Right renal cortex interstitium (tissue), 3 donors: ENCODE measurements at places on chromosomes 1 and 21. TPM values are rescaled to one million over a fixed set of nuclear protein-coding genes. Genes with fewer than 3 reads are reported as not detected.
A peak's percentile ranks its signal among the peaks of the same experiment; 100 is the strongest.

DNA sequence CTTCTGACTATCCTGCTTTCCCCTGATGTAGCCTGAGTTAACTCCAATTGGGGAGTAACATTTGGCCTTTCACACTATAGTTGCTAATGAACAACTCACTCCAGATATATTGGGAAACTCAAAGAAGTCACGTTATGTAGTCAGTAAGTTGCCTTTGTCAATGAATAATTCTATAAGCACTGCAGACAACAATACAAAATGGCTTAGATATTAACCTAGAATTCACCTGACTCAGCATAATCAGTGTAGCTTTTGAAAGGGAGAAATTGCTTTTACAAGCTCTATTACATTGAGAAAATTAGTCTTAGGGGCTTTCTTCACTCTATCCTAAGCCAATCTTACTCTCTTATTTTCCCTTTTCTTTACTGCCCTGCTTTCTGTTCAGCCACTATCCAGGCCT is 303.5 kb upstream of the NR5A2 start:
- DNase-seq: no peak

DNA sequence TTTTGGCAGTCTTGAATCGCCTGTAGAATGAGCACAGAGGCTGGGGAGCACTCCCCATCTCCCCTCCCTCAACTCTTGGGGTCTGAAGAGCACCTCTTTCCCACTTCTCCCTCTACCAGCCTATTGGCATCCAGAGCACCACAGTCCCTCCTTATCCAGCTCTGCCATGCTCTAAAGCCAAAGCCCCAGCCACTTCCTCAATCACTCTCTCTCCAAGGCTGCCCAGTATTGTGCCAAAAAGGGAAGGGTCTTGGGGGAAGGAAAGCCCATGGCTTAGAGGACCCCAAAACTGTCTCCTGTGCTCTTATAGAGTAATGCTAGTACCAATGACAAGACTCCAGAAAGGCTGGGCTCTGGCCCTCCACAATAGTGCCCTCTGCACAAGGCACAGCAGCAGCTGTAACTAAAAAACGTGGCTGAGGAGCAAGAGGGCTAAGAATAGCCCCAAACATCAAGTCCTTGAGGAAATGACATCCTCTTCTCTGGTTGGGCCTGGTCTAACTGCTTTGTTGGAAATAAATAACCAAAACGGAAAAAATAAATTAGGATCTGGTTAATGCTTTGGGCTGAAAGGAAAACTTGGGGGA is 28.4 kb downstream of the SLC27A3 start:
- DNase-seq: no peak

Gene NHLH1
- 0.08 TPM for polyA plus RNA-seq

Gene AADACL3
- not detected for polyA plus RNA-seq

Gene CASQ1
- 0.15 TPM for polyA plus RNA-seq

DNA sequence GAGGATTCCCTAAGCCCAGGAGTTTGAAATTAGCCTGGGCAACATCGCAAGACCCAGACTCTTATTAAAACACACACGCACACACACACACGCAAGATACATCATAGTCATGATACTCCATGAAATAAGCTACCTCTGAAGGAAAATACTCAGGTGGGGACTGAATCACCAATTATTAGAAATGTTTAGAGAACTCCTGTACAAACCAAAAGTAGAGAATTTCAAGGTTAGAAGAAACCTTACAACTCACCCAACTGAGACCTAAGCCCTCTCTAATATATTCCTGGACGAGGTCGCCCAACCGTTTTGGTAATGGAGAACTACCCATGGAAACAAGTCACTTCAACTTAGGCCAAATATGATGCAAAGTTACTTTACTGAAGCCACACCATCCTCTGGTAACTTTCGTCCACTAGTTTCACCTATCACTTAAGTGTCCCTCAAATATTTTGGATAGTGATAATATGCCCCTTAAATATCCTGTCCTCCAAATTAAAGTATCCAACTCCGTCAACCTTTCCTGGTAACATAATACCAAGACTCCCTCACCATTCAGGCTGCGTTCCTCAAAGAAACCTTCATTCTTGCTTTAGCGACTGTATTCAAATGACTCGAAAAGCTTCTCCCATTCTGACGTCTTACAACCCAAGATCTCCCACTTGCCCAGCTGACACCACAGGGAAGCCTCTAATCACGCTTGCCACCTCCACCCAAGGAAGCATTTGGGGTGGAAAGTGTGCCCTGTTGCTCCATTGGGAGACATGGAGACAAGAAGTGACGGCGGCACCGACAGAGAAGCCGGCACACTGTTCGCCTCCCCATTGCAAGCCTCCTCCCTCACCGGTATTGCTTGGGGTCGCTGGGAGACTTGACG is 856 bp downstream of the NRDC start:
- DNase-seq: peak; percentile 23

- DNase-seq: no peak
These were observed 47.0 kb upstream of the PLA2G4A start for GRCh38 chr1:186781730-186782129.

Gene INTS7
- 21.1 TPM for polyA plus RNA-seq

GRCh38 chr1:234469376-234469775 is 9.6 kb downstream of the TARBP1 start:
- no peak for DNase-seq

GRCh38 chr1:6260433-6260934 is 414 bp downstream of the GPR153 start:
- no peak for DNase-seq

Gene AJAP1
- 1.2 TPM for polyA plus RNA-seq

Gene FCAMR
- polyA plus RNA-seq: 9.8 TPM

Gene MFSD2A
- 1.8 TPM for polyA plus RNA-seq

- DNase-seq: no peak
These were observed 37.5 kb downstream of the TRPM2 start for GRCh38 chr21:44390886-44391285.

DNA sequence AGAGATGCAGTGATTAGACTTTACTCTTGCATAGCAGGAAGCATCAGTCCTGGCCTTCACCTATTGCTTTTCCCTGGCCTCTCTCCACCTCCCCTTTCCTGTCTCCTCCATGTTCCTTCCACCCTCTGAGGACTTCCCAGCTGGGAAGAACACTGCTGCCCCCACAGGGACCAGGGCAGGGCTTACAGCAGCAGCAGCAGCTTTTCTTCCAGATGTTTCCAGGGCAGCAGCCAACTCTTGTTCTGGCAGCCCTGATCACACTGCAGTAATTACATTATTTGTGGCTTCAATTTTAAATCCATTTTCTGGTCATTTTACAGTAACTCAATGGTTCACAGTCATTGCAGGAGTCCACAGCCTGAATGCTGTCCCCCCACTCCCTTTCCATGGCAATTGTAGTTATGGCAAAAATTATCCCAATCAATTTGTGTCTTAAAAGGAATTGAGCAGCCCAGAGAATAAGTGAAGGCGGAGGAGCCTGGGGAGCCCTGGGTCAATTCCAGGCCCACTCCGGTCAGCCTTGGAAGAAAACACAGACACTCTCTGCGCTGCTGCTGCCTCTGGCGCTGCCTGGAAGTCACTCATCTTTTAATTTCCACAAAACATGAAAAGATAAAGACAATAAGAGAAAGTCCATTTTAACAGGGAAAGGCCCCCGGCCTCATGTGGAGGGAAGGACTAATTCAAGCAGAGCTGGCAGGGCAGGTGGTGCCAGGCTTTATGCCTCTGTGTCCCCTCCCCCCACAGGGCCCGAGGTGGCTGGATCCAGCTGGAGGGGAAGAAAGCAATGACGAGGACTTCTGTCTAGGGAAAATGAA is 148.6 kb downstream of the GRIK3 start:
- DNase-seq: no peak

Gene ASCL5
- polyA plus RNA-seq: 0.06 TPM

DNA sequence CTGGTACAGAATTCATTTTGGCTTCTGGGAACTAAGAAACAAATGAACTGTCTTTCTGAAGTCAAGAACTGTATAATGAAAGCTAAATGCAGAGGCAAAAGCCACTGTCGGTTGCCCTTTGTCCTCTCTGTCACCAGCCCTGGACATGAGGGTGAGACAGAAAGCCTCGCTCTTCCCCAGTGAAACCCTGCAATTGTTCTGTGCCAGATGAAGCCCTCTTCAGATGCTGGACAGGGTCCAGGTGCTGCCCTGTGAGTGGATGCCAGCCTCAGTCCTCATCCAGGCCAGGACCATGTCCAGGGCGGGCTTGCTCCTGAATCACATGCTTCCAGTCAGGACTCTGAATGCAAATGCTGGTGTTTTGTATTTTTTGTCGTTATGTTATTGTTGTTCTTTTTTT is 138.7 kb downstream of the RUNX1 start:
- no peak for DNase-seq

Gene IRF6
- 20.7 TPM for polyA plus RNA-seq

Gene RGL1
- 57.2 TPM for polyA plus RNA-seq

Gene TRPM2
- 0.75 TPM for polyA plus RNA-seq

DNA sequence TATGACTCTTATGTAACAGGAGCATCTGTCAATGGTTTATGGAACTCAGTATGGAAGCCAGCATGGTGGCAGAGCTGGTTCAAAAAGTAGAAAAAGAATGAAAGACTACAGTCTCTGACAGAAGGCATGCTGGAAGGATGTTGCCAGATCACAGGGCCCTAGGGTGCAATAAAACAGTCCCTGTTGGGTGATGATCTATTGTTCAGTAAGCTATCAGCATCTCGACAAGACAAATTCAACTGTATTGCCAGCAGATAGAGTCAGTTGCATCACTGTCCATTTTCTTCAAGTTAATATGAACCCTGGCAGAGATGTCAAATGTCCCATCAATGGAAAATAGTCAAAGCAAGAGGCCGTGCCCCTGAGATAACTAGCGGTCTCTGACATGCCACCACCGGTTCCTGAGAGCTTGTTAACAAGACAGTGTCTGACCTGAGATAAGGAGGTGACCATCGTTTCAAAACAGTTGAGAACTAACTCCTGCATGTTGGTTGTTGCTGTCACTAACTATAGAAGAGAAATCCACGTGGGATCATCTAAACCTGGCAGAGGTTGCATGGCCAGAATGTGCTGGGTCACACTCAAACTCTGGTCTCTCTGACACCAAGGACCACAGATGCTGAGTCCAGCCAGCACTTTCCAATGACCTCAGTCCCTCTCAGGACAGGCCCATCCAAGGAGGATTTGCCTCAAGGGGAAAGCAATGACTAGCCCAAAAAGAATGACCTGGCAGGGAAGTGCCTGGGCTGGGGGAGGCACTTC is 125.9 kb downstream of the RIPK4 start:
- DNase-seq: no peak

- DNase-seq: no peak
These were observed 64.5 kb upstream of the PRRC2C start for GRCh38 chr1:171420810-171421209.
